CD4-positive, alpha-beta T cell treated with Interleukin-15 for 1 hour (primary cell): ENCODE measurements at places on chromosomes 7 and 10.

GRCh38 chr10:18532881-18533535 is 118.4 kb downstream of the NSUN6 start:
- DNase-seq = no peak

DNA sequence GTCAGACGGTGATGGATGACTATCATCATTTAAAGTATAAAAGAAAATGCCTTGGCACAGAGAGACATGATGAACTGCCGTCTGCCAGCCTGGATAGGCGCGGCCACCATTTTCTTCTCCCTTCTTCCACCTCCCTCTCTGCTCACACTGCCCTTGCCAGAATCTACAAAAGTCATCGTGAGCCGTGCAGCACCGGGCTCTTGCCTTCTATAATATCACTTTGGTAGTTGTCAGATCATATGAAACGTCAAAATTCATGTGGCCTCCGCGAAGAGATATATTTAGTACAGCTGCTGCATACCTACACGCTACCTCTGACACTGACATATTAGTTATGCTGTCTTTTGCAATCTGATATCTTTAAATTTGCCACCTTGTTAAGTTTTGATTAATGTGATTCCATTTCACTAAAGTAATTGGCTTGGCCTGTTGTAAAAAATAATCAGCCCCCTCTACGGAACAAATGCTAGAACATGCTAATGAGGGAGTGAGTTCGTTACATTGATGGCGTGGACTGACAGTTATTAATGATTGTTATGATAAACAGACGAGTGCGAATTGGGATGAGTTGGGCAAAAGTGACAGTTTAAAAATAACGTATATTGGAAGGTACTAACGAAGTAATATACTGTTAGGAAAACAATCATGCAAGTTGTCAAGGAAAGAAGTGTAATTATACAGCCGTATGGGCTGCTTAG is 214.9 kb downstream of the LRMDA start:
- DNase-seq = no peak

DNA sequence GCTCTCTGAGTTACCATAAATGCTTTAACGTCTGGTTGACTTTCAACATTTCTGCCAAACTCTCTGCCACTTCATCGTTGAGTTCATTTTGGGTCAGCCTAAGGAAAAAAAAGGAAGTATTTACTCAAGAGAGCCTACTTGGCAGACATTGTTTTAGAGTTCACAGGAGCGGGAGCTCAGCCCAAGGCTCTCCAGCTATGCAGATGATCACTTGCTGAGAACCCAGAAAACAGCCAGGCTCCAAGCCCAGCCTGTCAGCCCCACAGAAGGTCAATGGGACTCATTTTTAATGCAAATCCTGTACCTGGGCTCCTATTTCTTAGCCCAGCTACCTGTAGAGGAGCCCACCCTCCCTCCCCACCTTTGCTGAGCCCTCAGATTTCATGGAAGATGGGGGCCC is 45.5 kb downstream of the NOD1 start:
- no peak for DNase-seq

GRCh38 chr7:114419441-114420272 is 5.0 kb downstream of the FOXP2 start:
- DNase-seq = no peak

DNA sequence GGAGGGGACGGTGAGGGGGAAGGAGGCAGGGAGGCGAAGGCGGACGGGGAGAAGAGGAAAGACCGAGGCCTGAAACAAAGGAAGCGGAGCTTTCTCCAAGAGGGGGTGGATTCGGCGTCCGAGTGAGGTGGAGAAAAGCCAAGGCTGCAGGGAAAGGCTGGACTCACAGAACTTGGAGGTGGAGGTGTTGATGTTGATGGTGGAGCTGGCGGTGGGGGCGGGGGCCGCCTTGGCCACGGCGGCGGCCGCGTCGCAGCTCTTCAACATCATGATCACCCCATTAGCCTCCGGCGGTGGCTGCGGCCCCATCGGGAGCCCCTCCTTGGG is 578 bp downstream of the CACUL1 start:
- DNase-seq = peak; percentile 22

- peak; percentile 54 for DNase-seq
These were observed 25.0 kb downstream of the RGS10 start for GRCh38 chr10:119517235-119518141.

DNA sequence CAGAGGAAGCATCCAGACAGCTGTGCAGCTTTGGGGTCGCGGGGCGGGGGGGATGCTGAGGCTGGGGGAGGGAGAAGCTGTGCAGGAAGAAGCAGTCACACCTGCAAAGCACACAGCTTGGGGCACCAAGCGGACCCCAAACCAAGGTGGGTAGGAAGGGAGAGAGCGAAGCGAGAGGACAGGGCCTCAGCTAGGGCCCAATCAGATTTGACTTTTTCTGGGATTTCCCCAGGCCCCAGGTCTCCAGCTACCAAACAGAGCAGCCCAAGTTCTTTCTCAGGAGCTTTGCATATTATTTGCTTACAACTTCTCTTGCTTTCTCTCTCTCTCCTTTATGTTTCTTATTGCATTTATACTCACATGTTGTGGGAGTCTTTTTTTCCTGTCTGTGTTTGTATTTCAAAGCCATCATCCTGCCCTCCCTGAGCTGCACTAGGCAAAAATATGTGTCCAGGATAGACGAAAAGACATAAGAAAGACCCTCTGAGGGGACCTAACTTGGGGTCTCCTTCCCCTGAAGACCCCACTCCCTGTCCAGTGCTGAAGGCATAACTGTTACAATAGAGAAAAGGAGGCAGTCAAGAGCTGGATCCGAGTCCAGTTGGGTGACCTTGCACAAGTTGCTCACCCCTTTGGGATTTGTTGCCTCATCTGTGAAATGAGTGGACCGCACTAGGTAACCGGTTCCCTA is 50.6 kb upstream of the SMNDC1 start:
- peak; percentile 64 for DNase-seq

GRCh38 chr7:44187636-44188416 is 1.4 kb downstream of the GCK start:
- no peak for DNase-seq

DNA sequence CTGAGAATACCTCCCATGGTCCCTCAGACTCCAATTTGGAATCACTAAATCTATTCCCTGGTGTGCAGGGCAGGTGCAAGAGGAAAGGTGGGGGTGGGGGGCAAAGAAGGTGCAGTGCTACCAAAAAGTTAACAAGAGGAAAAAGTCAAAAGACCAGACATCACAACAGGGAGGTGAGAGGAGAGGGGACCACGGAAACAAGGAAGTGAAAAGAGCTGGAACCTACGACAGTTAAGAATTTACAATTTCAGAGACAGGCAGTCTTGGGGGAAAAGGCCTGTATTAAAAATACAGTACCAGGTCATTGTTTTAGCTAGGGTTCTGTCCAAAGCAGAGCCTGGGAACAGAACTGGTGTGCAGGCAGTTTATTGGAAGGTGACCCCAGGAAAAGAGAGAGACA is 14.6 kb downstream of the ITGB1 start:
- no peak for DNase-seq

- no peak for DNase-seq
These were observed 9.0 kb upstream of the CUZD1 start for GRCh38 chr10:122854648-122855047.

DNA sequence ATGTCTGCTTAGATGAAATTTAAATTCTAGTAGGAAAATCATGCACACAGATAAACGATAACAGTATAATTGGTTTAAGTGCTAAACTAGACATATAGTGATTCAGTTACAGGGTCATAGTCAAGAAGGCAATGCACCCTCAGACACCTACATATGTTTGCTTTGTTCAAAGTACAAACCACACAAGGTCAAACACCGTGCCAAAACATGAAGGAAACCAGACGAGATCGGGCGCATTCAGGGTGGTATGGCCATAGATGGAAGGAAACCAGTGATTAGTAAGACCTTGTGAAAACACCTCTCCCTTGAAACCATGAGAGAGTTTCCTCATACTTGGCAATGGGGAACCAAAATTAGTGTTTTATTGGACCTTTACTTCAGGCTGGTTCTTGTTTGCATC is 906.9 kb downstream of the PCDH15 start:
- no peak for DNase-seq

DNA sequence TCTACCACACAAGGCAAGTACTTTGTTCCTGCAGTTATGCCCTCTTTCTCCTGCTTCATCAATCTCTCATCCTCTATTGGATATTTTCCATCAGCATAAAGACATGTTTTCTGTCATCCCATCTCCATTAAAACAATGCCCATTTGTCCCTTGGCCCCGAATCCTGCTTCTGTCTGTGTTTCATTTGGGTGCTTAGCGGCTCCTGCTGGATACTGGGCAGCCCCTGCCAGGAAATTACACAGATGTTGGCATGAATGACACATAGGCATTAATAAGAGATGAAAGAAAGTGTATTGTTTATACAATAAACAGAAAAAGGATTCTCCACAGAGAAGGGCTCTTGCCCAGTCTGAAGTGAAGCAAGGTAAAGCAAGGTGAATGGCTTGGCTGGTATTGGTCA is 765.3 kb downstream of the REEP3 start:
- no peak for DNase-seq

- peak; percentile 79 for DNase-seq
These were observed 398 bp downstream of the DENND11 start for GRCh38 chr7:141701489-141702046.

DNA sequence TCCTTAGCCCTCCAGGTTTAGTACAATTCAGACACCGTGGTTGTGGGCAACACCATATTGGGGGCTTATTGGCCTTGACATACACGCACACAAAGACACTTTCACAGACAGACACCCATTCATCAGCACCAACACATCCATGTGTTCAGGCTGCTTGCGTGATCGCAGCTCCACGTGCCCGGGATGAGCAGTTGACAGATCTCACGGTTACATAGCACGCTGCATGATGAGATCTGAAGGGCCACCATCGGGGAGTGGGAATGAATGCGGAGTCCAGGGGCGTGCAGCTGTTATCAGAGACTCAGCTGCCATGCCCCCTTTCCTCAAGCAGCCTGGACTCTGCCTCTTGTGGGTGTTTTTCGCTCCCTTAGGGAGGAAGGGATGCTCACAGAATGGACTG is 285.2 kb downstream of the USP6NL start:
- no peak for DNase-seq

DNA sequence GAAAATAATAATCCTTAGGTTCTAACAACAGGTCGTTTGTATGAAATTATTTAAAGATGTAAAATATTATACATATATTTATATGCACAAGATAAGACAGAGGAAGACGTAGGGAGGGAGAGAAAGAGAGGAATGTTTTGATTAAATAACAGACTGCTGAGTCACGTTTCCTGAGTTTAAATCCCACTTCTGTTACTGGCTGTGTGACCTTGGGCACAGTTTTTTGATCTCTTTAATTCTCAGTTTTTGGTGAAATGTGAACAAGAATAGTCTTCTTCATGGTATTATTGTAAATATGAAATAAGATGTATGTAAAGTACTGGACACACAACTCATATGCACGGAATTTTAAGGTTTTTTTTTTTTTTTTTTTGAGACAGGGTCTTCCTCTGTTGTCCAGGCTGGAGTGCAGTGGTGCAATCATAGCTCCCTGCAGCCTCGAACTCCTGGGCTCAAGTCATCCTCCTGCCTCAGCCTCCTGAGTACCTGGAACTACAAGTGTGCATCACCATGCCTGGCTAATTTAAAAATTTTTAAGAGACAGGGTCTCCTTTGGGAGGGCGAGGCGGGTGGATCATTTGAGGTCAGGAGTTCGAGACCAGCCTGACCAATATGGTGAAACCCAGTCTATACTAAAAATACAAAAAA is 42.6 kb downstream of the BAMBI start:
- no peak for DNase-seq

GRCh38 chr10:104117839-104118323 is 4.1 kb upstream of the SFR1 start:
- DNase-seq = no peak

- no peak for DNase-seq
These were observed 85.4 kb upstream of the PLXDC2 start for GRCh38 chr10:19730907-19731217.

- DNase-seq = no peak
These were observed 326.6 kb downstream of the PHF14 start for GRCh38 chr7:11300241-11300640.

GRCh38 chr7:127678947-127679346 is 27.0 kb downstream of the SND1 start:
- DNase-seq = no peak

GRCh38 chr7:107560898-107561516 is 2.7 kb downstream of the COG5 start:
- DNase-seq = no peak

GRCh38 chr10:57168611-57169240 is 807.7 kb upstream of the ZWINT start:
- DNase-seq = no peak

GRCh38 chr7:13540429-13540828 is 449.0 kb downstream of the ETV1 start:
- no peak for DNase-seq

DNA sequence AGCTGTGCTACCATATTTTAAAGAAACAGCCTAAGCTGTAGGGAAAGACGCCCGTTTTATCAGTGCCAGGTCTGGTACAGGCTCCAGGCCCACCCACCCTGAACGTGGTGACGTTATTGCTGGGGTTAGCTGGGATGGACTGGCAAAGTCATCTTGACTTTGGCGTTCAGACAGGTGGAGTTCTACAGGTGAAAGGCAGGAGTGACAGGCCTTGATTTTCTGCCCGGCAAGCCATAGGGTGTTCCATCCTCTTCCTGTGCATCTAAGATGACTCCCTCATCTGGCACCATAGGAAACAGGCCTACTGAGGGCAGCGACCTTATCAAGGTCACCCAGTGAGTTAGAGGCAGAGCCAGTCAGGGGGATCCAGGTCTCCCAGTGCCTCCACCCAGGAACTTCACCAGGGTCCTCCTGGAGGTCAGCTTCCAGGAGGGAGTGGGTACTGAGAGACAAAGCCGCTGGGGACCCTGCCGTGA is 41.6 kb downstream of the HK1 start:
- no peak for DNase-seq

DNA sequence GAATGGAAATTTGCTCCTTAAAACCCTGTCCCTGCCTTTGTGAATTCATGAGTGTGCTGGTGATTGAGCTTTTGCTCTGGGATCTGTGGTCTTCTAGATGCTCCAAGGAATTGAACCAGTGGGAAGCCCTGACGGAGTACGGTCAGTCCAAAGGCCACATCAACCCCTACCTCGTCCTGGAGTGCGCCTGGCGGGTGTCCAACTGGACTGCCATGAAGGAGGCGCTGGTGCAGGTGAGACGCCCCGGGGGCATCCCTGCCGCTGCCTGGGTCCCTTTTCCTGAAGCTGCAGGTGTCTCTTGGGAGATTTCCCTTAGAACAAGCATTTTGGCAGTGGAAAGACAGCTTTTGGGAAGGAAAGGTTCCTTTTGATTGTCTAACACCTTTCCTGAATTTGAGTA is 100.3 kb downstream of the TRRAP start:
- DNase-seq = no peak

GRCh38 chr7:6392712-6393666 is 54.8 kb downstream of the DAGLB start:
- DNase-seq = peak; percentile 70

- DNase-seq = no peak
These were observed 307.2 kb downstream of the SNX13 start for GRCh38 chr7:17633067-17633466.
